Chondrocyte (in vitro differentiated cells): ENCODE measurements at places on chromosomes 16 and 17.

DNA sequence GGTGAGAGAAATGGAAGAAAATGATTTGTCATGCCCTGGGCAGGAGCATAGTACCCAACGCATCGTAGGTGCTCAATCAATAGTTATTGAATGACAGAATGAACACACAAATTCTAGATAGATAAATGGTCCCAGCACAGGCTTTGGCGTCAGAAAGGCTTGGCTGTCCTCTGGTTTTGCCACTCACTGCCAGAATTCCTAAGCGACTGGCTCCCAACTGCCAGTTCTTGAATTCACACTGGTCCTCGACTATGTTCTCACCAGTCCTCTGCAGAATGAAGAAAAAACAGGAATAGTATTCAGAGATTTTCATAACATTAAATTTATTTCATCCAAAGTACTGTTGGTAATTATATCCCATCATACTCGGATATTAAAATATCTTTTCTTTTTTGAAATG is 163.1 kb upstream of the NOL11 start:
- no peaks in the 10 kb centered on the region for H3K4me1 ChIP-seq
- H3K4me3 ChIP-seq = no peak overlapping the region
- H3K27ac ChIP-seq = no peak overlapping the region
- no peak for DNase-seq
- peaks cover 3% of the 10 kb centered on the region for H3K36me3 ChIP-seq

DNA sequence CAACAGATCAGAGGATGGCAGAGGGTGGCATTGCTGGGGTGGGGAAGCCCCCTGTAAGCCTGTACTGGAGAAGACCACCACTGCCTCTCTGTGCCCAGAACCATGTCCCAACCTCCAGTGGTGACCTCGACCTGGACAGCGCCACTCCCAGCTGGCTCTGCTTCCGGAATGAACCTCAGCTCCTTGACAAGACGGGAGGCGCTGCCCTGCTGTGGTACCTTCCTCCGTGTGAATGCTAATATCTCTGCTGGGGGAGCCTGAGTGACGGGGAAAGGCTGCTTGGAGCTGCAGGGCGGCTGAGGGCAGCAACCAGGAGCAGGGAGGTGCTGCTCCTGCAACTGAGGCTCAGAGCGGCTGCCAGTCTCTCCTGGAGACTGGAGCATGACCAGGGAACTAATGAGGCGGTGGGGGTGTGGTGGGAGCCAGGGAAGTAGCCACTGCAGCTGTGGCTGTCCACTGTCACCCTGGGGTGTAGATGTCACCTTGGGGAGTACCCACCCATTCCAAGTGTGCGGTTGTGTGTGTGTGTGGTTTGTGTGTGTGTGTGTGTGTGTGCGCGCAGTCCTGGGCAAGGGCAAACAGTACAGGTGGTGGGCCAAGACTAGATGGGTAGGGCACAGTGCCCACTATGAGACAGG is 6.2 kb downstream of the PRCD start:
- no peak overlapping the region for H3K4me3 ChIP-seq
- no peaks in the 10 kb centered on the region for H3K27me3 ChIP-seq
- no peaks in the 10 kb centered on the region for H3K36me3 ChIP-seq
- peaks cover 14% of the 10 kb centered on the region for H3K4me1 ChIP-seq
- DNase-seq = peak; percentile 71
- H3K27ac ChIP-seq = no peak overlapping the region

DNA sequence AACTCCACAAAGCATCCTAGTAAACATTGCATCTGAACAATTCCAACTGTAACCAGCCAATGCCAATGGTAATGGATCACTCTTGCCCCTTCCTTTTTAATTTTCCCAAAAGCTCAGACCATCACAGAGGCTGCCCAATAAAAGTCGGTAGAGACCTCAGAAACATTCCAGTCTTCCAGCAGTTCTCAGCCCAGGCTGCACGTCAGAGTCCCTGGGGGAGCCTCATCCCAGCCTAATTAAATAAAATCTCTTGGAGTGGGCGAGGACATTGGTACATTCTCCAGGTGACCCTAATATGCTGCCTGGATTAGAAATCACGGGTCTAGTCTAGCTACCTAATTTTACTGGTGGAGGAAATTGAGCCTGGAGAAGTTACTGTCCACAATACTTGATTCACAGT is 117.1 kb upstream of the MYOCD start:
- H3K4me3 ChIP-seq = no peak overlapping the region
- peaks cover 37% of the 10 kb centered on the region for H3K4me1 ChIP-seq
- H3K27ac ChIP-seq = peak overlapping the region; percentile 96
- H3K36me3 ChIP-seq = no peaks in the 10 kb centered on the region

DNA sequence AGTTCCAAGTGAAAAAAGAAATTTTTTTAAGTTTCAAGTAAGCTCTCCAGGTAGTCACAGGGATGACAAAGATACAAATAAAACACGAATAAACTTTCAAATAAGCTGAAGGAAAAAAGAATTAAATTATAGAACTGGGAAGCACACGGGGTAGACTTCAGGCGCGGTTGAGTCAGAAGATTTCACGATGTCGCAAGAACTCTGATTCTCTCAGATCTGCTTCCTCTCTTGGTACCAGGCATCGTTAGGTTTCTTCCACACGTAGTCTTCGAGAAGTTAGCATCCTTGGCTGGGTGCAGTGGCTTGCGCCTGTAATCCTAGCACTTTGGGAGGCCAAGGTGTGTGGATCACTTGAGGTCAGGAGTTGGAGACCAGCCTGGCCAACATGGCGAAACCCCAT is 784.1 kb upstream of the RBFOX1 start:
- DNase-seq = no peak
- no peaks in the 10 kb centered on the region for H3K36me3 ChIP-seq
- no peaks in the 10 kb centered on the region for H3K4me1 ChIP-seq
- no peak overlapping the region for H3K4me3 ChIP-seq
